ENCODE measurements at places on chromosomes 1 and 21. TPM values are rescaled to one million over a fixed set of nuclear protein-coding genes. Genes with fewer than 3 reads are reported as not detected.

The APP gene
- 633 TPM for total RNA-seq

The CFAP141 gene
- not detected for total RNA-seq

The SPTA1 gene
- 0.17 TPM for total RNA-seq

The PKP1 gene
- under 0.01 TPM for total RNA-seq

The NBPF10 gene
- 5.1 TPM for total RNA-seq

The SAMD11 gene
- 3.8 TPM for total RNA-seq

Data from fibroblast of lung (primary cell).